ENCODE measurements at places on chromosomes 5 and 9.
A peak's percentile ranks its signal among the peaks of the same experiment; 100 is the strongest.

DNA sequence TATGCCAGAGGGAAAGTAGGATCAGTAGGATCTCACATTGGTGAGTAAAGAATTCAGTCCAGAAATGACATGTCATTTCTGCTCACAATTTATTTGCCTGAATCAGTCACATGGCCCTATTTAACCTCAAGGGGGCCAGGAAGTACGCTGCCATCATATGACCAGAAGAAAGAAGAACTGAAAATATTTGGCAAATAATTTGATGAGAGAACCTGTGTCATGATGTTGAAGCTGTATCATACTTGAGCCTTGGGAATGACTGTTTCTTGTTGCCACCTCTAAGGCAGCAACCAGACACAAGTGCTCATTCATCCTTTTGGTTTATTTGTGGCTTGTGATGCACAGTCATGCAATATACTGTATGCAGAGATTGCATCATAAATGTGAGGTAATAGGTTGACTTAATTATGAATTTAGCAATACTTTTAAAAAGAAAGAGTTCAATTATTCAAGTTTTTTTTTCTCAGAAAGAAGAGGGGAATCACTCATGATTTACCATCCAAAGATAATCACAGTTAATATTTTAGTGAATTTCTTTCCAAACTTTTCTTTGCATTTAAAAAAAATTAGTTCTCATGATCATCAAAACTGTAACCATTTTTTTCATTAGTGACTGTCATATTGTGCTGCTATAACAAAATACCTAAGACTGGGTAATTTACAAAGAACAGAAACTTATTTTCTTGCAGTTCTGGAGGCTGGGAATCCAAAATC, 8.2 kb upstream of the ZFYVE16 start:
- DNase-seq: no peak

DNA sequence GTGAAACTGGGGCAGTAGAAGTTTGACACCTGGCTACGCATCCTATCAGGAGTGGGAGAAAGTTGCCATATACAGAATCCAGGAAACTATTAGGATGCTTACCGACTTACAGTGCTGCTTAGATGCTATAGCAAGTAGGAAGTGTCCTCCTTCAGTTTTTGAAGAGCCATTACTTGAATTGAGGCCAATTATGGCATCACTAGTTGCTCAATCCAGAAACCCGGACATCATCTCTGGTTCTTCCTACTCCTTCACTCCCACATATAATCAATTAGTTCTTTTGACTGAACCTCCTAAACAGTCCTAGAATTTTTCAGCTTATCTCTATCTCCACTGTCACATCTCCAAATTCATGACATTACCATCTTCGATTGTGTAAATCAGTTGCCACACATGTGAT, 41.8 kb upstream of the UGCG start:
- no peak for DNase-seq

DNA sequence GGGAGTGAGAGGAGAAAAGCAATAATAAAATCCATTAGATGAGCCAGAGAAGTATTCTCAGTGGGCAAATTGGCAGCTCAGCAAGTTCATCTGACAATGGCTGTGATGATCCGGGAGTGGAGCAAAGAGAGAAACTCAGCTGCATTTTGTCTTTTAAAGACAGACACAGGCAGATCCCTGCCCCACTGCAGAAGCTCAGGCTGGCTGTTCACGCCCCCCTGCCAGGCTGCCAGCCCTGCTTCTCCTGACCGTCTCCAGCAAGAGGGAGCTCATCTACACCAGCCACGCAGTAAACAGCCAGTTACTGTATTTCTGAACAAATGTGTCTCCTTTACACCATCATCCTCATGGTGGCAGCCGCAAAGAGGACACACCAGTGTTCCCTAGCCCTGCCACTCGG, 114.3 kb upstream of the SARDH start:
- DNase-seq: no peak

DNA sequence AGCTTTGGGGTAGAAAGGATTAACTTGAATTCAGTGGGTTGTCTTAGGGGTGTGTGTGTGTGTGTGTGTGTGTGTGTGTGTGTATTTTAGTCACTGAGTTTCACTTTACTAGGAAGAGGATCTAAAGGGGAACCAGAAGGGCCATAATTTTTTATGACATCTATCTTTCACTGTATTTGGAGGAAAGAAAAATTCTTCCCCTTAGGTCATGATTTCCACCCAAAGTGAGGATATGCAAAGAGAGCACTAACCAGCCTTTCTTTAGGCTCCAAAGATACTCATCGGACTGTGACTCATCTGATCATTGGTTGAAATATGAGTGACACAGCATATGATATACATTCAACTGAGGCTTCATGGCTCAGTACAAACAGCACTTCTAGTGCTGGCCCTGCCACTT, 75.2 kb upstream of the RASGRF2 start:
- no peak for DNase-seq

- no peak for DNase-seq
Observed at GRCh38 chr9:107999890-108000289, 510.3 kb upstream of the KLF4 start.

GRCh38 chr5:91266184-91266705, 116.9 kb downstream of the ARRDC3 start:
- no peak for DNase-seq

- DNase-seq: no peak
Observed at GRCh38 chr9:108281696-108282095, 574.1 kb downstream of the ACTL7B start.

- no peak for DNase-seq
Observed at GRCh38 chr5:80834710-80835109, 125.5 kb upstream of the RASGRF2 start.

- DNase-seq: no peak
Observed at GRCh38 chr9:104276709-104277245, 182.7 kb downstream of the SMC2 start.

GRCh38 chr5:102937894-102938293, 182.0 kb downstream of the GIN1 start:
- no peak for DNase-seq

DNA sequence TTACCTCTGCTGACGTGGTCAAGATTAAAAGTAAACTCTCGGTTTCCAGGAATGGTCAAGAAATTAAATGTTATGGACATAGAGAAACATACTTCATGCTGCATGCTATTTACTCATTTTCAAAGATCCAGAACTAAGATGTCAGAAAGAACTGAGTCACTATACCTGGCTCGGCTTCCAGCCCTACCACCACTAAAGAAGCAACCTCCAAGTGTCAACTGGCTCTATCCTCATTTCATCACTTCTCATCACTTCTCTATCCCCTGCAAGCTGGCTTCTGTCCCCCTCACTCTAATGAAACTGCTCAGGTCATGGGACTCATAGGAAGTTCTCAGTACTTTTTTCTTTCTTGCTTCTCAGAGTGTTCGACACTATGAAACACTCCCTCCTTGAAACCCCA, 116.2 kb downstream of the CDK5RAP2 start:
- no peak for DNase-seq

- no peak for DNase-seq
Observed at GRCh38 chr5:59709846-59710245, 183.7 kb downstream of the PDE4D start.

- DNase-seq: no peak
Observed at GRCh38 chr5:178392931-178393394, 160.4 kb upstream of the PHYKPL start.

GRCh38 chr5:142106061-142106460, 2.5 kb upstream of the NDFIP1 start:
- DNase-seq: peak; percentile 90

DNA sequence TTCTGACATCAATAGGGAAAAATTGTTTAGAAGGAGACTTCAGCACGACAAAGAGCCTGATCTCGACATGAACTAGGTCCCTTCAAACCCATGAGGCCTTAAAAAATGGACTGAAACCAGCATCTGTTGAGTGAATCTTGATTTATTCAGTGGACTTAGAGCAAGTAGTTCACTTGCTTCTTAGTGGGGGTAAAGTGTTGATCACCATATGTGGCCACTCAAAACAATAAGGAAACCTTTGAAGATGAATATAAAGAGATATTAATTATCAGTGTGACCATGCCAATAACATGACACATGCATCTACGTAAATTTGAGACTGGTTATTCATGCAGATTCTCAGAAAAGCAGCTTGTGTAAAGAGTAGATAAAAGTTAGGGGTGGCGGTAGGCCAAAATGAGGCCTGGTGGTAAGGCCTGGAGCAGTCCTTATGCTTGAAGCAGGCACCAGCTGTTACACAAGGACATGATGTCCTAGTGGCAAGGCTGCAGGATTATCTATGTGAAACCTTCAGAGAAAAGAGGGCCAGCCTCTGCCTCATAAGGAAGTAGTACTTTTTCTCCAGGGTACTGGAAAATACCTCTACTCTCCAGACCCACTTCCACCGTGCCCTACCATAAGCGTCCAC, 61.3 kb downstream of the S1PR3 start:
- no peak for DNase-seq

DNA sequence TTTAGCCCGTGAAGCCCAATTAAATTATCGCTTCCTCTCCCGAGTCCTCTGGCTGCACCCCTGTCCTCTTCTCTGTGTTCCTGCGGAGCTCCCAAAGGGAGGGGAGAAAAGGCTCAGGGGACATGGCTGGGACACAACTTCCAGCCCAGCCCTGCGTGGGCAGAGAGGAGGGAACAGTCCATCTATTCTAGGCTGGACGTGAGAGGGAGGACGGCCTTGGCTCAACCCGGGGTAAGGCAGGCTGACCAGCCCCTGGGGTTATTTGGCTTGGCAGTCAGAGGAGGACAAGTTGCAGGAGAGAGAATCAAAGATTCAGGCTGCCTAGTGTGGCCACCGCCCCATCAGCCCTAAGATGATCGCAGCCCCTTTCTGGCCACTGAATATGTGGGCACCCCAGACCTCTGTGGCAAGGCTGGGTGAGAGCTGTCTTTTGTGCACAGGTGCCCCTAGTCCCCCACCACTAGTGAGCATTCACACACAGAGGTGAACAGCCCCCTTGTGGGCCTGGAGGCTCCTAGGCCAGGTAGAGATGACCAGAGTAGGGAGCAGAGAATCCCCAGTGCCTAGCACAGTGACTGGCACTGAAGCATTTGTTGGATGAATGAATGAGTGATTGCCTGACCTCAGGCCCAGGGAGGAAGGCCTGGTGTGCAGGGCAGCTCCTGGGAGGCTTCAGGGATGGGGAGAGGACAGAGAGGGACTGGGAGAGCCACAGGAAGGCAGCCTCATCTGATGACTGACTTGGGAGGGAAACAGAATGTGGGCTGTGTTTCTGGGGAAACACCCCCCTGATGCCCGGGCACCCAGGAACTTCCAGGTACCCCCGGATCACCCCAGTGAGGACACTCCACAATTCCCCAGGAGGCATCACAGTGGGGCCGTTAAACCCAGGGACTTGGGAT, 133.9 kb downstream of the C9orf50 start:
- no peak for DNase-seq

- no peak for DNase-seq
Observed at GRCh38 chr9:34989946-34990635, 546 bp downstream of the DNAJB5 start.

DNA sequence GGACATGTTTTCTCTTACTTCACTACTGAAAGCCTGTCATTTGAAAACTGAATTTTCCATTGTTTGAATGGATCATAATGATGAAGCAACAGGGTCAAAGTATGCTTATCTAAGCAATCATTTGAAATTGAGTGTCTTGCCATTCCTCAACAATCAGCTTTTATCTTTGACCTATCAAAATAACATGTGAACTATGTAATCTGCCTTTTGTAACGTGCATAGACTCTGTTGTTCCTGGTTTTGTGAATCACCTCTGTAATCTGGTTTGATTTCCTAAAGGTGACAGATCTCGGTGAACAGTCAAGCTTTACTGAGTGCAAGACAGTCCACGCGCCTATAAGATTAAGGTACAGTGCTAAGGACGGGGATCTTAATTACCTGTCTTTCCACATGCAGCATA, 3.3 kb downstream of the MEF2C start:
- no peak for DNase-seq

DNA sequence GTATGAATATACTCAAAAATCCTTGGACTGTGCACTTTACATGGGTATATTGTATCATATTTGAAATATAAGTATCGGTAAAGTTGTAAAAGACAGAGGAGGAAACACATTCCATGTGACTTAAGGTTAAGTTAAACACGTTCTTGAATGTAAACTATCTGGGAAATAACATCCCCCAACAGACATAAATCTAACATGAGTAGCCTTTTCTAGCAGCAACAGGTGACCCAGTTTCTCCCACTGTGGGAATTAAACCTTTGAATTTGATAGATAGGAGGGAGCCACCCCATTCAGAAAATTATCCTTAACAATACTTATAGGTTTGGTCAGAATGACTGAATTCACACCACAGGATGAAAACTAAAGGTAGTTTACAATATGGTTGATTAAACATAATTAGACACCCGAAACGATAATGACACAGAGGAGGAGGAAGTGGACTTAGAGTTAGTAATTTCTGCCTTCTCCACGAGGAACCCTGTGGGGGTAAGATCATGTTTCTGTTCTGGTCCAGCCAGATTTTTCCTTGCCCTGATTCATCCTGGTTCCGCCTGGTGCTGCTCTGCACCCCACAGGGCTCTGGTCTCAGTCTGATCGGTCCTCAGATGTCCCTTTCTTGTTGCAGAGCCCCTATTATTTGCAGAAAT, 84.6 kb upstream of the DNAH5 start:
- DNase-seq: no peak

DNA sequence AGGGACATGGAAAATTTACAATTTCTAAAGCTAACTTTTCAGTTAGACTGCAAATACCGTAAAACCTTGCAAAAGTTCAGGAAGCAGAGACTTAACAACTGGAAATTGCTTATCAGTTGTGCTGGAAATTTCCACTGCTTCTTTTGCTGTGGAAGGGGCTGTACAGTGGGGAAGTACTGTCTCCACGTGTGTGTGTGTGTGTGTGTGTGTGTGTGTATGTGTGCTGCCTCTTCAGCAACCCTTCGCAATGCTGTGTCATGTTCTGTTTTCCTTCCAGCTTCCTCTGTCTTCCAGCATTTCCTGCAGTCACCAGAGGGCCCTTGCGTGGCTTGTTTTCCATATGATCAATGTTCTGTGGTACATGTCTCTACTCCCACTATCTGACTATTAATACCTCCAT, 87.5 kb upstream of the RANBP3L start:
- peak; percentile 43 for DNase-seq

GRCh38 chr9:134455021-134455471, 128.8 kb downstream of the RXRA start:
- no peak for DNase-seq

DNA sequence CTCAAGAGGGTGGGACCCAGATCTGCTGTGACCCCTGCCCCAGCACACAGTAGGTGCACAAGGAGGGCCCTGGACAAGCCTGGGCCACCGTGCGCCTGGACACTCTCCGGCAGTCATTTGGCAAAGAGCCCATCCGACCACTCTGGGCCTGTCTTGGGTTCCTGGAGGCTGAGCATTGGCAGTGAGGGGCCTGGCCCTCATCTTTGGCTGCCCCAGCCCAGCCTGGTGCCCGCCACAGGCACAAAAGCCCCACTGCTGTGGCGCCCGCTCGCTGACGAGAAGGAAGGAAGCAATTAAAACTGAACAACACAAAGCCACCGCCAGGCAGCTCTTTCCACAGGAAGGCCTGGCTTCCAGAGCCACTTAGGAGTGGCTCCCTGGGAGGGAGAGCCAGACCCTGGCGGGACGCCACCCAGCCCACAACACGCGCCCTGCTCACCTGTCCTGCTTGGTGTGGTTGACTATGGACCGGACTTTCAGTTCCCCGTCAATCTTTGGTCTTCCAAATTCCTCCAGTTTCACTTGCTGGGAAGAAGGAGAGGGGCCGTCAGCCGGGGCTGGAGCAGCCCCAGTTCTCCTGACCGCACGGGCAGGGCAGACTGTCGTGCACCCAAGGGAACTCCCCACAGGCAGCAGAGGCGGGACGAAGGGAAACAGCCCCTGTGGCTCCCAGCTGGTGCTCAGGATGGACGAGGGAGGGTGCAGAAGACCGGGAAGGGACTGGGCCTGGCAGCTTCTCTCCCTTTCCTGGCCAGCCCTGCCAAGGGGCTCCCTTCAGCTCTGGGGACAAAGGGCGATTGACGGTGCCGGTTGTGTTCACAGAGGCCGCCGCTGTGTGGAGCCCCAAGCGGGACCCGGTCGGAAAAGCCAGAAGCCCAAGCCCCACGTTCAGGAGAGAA, 50.9 kb upstream of the SARDH start:
- no peak for DNase-seq
